Posterior cingulate gyrus (tissue), 11 donors: ENCODE measurements at places on chromosomes 16 and 17.
A peak's percentile ranks its signal among the peaks of the same experiment; 100 is the strongest.

DNA sequence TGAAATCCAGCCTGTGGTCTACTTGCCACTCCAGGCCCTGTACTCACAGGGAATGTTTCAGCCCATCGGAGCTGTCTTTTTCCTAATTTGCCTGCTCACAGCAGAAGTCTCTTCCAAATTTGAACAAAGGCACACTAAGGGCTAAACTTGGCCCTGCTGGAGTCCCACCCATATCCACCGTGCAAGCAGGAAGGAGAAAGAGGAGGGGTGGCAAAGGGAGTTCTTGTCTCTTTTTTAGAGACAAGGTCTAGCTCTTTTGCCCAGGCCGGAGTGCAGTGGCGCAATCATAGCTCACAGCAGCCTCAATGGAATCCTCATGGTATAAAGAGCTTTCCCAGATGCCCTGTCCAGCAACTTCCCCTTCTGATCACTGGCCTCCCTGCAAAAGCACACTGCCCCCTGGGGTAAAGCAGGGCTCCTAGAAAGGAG is 2.7 kb upstream of the PRM1 start:
- DNase-seq = no peak

GRCh38 chr17:59165933-59166342 is 10.4 kb downstream of the PRR11 start:
- DNase-seq = no peak

DNA sequence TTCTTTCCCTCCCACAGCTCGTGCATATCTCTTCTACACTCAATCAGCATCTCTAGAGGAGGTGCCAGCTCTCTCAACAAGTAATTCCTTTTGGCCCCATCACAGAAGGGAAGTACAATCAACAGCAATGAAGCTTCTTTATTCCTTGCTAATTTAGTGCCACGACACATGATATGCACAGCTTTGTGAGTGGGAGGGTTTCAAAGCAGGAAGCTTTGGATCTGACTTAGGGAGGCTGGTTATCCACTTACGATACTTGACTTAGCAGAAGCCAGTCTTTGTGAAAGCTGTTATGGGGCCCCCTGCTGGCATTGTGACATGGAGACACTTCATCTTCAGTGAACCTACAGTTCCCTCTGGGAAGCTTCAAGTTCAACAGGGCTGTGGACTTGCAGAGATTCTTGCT is 81.0 kb downstream of the TMEM100 start:
- DNase-seq = peak; percentile 57

DNA sequence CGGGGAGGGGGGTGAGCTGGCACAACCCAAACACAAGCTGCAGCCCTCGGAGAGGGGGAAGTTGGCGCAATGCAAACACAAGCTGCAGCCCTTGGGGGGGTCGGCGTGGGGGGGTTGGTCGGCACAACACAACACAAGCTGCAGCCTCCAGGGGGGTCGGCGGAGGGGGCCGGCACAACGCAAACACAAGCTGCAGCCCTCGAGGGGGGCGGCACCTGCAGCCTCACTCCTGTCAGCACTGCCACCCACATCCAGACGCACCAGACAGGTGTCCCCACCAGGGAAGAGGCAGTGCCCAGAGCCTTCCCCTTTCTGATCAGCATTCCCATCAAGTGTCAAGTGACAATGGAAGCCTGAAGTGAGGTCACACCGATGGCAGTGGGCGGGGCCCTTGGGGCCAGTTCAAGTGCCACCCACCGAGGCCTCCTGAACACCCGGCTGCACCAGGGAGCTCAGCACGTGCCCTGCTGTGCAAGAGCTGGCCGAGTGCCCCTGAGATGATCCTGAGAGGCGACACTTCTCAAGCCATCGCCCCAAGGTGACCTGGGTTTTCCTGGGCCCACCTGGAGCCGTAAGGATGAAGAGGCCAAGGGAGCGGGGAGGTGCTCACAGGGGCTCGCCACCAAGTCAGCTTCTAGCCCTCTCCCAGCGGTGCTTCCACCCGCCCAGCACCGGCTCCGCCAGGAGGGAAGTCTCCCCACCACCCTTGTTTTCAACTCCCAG is 59.3 kb downstream of the KLHDC4 start:
- DNase-seq = no peak

DNA sequence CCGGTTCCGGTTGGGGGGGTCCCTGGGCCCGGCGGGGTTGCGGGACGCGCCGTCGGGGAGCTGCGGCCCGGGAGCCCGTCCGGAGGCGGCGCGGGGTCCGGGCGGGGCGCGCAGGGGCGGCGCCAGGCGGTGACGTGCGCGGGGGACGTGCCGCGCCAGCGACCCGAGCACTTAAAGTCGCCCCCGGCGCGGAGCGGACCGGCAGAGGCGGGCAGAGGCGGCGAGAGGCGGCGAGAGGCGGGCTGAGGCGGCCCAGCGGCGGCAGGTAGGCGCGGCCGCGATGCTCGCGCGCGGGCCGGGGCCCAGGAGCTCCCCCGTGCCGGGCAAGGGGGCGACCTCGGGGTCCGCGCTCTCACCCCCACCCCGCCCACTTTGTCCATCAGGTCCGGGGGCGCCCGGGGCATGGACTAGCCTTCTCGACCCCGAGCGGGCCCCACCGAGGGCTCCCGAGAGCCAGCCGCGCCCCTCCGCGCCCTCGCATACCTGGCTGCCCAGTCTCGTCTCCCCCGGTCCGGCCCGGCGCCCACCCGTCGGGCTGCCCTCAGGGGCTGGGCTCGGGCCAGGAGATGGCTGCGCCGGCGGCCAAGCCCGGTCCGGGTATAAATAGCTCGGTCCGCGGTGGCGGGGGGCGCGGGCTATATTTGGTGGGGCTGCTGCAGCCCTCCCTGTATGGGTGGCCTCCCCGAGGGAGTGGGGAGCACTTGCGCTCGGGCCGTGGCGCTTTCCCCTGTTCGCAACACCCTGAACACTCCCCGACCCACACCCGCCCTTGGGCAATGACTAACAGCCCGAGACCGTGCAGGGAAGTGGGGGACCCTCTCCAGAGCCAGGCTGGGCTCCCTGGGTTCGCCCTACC is at the start of gene SLC16A3:
TSS of gene SLC16A3 (plus strand) at position 201 of the 856 bp plus-strand sequence. CDS start 6,967 bp downstream, outside the sequence.
- no peak for DNase-seq

GRCh38 chr16:67993207-67994039 is 5.9 kb downstream of the DPEP2 start:
- peak; percentile 63 for DNase-seq

- DNase-seq = no peak
Observed at GRCh38 chr16:20906341-20907255, 6.0 kb downstream of the LYRM1 start.

DNA sequence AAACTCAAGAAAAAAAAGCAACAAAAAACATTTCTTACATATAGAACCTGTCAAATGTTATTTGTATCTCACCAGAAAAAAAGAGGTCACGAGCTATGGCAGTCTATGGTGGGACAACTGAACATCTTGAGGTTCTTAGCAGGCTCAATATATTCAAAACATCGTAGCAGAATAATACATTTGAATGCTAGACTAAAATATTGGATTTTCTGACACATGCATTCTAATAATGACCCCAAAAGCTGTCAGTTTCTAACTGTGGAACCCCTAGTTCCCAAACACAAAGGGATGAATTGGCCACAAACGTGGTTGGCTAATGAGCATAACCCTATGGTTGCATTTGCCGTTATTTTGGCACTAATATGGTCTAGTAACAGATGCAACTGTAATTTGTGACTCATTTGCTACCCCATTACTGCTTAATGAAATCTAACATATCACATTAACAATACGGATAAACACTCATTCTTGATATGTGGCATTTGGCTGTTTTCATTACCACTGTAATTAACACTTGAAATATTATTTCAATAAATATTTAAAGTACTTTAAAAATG is 81.2 kb downstream of the TOX3 start:
- DNase-seq = no peak

GRCh38 chr16:6482696-6483468 is 849.8 kb upstream of the RBFOX1 start:
- DNase-seq = peak; percentile 94

DNA sequence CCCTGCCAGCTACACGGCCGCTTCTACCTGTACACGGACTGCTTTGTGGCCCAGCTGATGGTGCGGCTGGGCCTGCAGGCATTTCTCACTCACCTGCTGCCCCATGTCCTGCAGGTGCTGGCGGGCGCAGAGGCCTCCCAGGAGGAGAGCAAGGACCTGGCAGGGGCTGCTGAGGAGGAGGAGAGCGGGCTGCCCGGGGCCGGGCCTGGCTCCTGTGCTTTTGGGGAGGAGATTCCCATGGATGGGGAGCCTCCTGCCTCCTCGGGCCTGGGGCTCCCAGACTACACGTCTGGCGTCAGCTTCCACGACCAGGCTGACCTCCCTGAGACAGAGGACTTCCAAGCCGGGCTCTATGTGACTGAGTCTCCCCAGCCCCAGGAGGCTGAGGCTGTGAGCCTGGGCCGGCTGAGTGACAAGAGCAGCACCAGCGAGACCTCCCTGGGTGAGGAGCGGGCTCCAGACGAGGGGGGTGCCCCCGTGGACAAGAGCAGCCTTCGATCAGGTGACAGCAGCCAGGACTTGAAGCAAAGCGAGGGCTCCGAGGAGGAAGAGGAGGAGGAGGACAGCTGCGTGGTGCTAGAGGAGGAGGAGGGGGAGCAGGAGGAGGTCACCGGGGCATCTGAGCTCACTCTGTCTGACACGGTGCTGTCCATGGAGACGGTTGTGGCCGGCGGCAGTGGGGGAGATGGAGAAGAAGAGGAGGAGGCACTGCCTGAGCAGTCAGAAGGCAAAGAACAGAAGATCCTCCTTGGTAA is 3.5 kb downstream of the WDR81 start:
- peak; percentile 60 for DNase-seq

GRCh38 chr16:8630255-8630953 is 8.9 kb downstream of the METTL22 start:
- no peak for DNase-seq

GRCh38 chr16:55988013-55988412 is 112.8 kb upstream of the CES5A start:
- DNase-seq = no peak

DNA sequence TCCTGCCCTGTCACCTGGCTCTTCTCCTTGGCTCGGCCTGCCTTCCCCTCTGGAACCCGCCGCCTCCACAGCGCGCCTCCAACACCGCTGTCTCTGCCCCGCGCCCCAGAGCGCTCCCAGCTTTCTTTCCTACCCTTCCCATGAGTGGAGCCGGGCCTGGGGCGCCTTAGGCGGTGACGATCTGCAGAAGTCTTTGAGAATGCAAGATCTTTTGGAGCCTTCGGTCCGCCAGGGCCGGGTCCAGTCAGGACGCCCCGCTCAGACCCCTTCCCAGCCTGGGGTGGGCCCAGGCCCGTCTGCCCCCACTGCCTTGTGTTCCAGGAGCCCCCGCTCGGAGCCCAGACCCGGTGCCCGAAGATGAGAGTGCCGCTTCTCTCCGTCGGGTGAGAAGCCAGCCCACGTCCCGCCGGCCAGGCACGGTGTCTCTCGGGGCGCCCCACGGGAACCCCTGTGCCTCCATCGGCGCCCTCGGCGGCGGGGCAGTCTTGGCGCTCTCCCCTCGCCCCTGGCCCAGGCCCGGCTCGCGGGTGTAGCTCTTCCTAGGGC is 40.0 kb downstream of the MRM1 start:
- no peak for DNase-seq

DNA sequence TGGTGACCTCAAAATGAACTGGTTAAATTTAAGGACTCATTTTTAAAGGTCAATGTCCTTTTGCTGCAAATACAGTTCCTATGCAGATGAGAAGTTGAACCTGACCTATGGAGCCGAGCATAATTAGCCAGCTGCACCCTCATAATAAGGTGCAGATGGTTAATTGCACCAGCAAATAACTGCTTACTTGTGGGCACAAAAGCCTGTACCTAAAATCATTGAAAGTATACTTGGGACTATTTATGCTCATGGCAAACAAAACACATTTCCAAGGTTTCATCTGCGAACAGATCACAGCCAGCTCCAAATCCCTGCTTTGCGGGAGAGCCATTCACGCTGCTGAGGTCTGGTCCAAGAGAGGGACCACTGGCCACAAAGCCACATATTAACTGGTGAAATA is 13.0 kb downstream of the HYDIN start:
- DNase-seq = no peak

- peak; percentile 28 for DNase-seq
Observed at GRCh38 chr17:68457168-68457538, at the start of gene WIPI1. TSS of gene WIPI1 (minus strand) at chr17:68457496. CDS start at chr17:68457421, 75 bp downstream.

DNA sequence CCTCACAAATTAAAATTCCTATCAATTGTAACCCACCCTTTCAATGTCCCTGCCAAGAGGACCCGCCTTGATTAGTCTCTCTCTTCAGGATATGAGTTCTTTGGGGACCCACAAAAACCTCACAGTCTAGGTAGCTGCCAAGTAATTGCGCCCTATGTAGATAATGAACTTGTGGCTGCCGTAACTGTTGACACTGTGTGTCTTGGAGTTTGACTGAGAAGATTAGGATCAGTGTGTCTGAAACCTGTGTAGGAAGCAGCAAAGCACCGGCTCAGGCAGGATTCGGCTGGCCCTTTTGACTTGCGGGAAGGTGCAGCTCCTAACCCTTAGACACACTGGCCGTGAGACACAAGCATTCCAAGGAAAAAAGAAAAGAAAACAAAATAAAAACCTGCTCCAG is 17.8 kb upstream of the SLC6A4 start:
- DNase-seq = no peak

DNA sequence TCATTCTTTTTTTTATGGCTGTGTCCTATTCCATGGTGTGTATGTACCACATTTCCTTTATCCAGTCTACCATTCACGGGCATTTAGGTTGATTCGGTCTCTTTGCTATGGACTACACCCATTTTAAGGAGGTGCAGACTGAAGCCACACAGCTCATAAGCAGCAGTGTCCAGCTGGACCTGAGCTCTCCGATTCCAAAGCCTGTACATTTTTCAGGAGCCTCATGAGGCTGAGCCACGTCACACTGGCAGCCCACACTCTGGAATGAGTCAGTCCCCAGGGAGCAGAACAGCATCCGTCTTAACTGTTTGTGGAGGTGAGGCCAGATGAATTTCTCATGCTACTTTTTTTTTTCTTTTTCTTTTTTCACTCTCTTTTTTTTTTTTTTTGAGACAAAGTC is 116.1 kb downstream of the C16orf95 start:
- DNase-seq = peak; percentile 82

DNA sequence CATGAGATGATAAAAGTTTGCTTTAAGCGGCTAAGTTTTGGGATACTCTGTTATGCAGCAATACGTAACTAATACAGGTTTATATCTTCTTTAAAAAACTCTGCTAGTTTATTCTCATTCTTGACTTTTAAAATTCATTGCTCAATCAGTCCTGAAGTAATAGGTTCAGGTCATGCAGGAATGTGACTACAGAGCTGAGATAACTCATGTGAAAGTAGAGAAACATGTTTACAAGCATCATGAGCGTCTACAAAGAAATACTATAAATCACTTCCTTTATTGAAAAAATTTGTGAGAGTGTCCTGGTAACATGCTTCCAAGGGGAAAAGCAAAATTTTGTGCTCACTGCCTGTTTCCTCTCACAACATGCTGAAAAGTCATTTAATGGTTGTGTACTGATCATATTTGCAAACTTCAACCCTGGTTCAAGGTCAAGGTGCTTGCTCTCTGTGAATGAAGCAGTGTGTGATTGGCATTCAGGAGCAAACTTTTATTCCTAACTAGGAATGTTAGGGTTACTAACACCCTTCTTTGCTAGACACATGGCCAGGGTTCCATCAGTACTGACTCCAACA is 12.5 kb upstream of the TMIGD1 start:
- no peak for DNase-seq

- no peak for DNase-seq
Observed at GRCh38 chr16:4091240-4092012, 24.8 kb downstream of the ADCY9 start.

GRCh38 chr16:15705064-15705565 is 55.1 kb downstream of the NDE1 start:
- no peak for DNase-seq

GRCh38 chr17:34638526-34639260 is 59.3 kb downstream of the TMEM132E start:
- DNase-seq = peak; percentile 62

- no peak for DNase-seq
Observed at GRCh38 chr17:78342449-78343186, 17.3 kb downstream of the SOCS3 start.
